ENCODE measurements at places on chromosomes 12 and 14.

DNA sequence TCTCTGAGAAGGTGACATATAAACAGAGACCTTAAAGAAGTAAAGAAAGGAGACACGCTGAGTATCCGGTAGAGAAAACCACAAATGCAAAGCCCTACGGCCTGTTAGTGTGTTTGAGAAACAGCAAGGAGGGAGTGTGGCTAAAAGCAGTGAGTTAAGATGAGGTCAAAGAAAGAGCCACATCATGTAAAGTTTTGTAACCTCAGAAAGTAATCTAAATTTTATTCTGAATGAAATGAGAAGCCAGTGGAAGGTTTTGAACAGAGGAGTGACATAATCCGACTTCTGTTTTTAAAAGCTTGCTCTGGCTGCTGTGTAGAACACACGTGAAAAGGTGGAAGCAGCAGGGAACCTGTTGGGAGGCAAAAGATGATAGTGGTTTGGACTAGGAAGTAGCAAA, 32.6 kb downstream of the PPP2R5E start:
- no peak for DNase-seq

DNA sequence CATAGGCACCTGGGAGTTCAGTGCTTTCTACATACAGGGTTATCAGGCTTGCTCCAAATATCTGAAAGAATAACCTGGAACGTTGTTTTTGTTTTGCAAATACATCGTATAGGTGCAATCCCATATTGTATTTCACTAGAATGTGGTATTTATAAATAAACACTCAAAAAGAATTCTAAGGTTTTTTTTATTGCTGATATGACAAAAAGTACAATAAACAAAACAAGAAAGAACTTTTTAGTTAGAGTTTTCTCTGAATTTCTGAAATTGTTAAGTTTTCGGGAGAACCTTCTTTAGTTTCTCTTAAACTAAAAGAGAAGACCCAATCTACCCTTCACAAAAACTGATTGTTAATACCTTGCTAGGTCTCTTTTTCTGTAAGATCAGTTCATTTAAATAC, 225.8 kb downstream of the CCDC59 start:
- DNase-seq = no peak

GRCh38 chr14:66477567-66477966, 8.6 kb upstream of the CCDC196 start:
- no peak for DNase-seq

GRCh38 chr14:21087294-21088091, 11.0 kb downstream of the ZNF219 start:
- peak; percentile 63 for DNase-seq

DNA sequence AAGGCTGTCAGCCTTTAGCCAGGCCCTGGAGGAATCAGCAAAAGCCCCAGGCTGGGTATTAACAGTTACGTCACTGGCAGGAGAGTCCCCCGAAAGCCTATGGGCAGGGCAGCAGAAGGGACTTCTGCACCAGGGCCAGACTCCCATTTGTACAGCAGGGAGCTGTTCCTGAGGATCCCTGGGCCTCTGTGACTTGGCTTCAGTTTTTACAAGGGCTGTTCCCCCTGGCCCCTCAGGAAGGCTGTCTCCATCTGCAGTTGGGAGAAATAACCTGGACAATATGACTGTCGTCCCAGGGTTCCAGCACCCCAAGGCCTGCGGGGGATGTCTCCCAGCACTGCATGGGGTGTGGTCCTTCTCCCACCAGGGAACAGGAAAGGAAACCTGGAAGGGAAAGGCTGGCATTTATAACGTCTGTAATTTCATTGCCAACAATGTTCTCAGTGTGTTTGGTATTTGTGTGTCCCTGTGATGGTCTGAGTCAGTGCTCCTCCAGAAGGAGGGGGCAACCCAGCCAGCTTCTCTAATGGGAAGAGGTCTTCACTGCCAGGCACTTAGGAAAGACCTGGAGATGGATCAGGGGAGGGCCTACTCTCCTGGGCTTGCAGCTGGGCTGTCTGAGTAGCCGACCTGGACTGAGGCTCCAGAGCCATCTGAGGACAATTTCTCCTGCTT, 42.4 kb downstream of the ERH start:
- no peak for DNase-seq

DNA sequence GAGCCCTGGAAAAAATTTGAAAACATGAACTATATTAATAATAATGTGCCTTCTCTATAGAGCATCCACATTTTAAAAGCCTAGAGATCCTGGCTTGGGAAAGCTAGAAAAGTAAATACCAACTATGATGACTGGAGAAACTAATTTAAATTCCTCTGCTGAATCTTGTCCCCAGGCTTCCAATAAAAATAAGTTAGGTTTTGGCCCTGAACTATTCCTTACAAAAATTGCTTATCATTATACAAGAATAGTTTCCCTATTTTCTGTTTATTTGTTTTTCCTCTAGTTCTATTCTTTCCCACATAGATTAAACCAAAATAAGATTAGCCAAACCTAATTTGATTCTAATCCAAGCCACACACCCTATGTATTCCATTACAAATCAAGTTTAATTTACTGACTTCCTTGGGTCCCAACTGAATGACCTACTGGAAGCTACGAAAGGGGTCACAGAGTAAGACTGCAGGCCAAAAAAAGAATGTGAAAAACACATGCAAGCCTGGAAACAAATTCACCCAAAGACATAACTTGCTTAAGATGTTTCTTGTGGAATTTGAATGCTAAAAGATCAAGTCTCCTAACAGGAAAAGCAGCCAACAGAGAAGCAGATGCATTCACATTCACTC, 133.0 kb downstream of the PAWR start:
- no peak for DNase-seq

DNA sequence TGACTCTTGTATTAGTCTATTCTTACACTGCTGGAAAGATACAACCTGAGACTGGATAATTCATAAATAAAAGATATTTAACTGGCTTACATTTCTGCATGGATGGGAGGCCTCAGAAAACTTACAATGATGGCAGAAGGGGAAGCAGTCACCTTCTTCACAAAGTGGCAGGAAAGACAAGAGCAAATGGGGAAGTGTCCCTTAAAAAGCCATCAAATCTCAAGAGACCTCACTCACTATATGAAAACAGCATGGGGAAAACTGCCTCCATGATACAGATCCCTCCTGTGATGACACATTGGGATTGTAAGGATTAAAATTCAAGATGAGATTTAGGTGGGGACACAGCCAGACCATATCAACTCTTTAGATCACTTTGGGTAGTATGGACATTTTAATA, 83.7 kb downstream of the TMTC3 start:
- no peak for DNase-seq

- peak; percentile 26 for DNase-seq
These were observed 2.1 kb upstream of the PYGL start for GRCh38 chr14:50946234-50946935.

GRCh38 chr12:131438881-131439280, 272.0 kb upstream of the SFSWAP start:
- no peak for DNase-seq

DNA sequence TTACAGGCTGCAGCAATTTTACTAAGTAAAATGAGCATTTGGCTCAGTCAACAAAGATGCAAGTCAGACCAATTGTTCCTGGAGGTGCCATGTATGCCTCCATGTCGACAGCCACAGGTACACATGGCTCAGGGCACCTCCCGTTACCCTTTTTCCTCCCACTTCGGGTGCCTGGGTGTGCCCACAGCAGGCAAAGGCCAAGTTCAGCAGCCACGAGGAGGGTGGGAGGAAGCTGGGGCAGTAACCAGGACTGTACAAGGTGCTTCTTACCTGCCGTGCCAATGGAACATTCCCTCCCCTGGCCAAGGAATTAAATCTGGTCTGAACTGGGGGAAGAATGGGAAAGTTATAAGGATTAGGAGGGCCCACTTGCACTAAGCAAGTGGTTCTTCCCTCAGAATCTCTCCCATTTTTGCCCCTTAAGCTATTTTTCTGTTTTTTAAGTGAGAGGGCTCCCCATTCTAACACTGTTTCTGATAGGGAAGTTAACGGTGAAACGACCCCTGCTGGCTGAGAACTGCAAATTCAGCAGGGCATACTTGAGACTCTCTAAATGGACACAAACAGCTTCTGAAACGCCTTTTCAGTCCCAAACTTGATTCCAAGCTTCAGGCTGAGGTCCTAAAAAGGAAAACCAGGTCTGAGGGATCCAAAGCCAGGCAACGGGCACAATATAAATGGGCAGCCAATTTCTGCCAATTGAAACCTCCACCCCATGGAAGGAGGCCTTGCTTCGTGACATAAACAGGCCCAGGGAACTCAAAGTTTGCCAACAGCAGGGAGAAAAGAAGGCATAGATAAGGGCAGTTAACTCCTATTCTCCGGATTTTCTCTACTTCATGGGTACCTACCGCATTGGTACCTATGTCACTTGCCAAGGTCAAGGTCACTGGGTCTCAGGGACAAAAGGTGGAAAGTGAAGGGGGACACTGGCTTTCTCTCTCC, 24.8 kb downstream of the CLECL1 start:
- peak; percentile 60 for DNase-seq

GRCh38 chr12:105106621-105107020, 910 bp upstream of the WASHC4 start:
- DNase-seq = peak; percentile 30

GRCh38 chr12:6626654-6627283, 9.0 kb downstream of the LPAR5 start:
- no peak for DNase-seq
